Suppressor macrophage treated with lipopolysaccharide for 4 hours (primary cell): ENCODE measurements at places on chromosomes 11 and 22.

- DNase-seq = peak; percentile 81
Observed at GRCh38 chr11:35304386-35304775, 115.0 kb downstream of the SLC1A2 start.

DNA sequence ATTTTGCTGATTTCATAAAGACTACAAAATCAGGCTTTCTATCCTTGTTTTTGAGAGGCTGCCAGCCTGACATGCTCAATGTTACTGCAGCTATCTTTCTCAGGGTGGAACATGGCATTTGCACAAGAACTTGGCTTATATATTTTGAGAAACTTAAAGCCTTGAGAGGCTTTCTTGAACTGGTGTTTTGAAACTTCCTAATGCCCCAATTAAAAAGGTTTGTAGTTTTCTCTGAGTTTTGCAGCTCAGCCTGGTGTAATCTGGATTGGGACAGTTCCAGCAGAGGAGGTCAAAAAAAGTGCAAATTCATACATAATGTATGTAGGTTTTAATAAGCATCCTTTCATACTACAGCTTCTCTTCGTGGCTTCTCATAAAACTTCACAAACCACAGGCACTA is 223.4 kb downstream of the FAM76B start:
- DNase-seq = no peak

DNA sequence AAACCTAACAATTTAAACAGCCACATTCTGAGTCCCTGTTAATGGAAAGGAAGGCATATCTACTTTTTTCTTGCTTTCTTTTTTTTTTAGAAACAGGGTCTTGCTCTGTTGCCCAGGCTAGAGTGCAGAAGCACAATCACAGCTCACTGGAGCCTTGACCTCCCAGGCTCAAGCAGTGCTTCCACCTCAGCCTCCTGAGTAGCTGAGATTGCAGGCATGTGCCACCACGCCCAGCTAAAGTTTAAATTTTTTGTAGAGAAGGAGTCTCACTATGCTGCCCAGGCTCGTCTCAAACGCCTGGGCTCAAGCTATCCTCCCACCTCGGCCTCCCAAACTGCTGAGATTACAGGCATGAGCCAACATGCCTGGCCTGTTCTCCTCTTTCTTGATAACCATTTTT is 25.4 kb downstream of the ARFGAP3 start:
- DNase-seq = no peak

DNA sequence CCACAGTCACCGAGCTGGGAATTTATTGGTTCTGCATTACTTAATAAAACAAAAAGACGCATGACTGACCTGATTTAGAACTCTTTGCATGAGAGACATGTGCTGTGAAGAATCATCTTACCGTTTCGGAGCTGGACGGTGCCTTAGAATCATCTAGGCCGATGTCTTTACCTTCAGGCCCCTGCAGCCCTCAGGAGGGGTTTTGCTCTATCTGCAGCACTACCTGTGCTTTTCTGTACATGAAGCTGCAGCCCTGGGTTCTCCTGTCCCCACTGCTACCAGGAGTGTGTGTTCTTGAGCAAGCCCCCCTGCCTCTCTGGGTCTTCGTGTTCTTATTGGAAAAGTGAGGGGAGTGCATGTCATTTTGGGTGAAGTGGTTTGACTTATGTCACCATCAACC is 94.0 kb upstream of the OR4B1 start:
- DNase-seq = no peak

DNA sequence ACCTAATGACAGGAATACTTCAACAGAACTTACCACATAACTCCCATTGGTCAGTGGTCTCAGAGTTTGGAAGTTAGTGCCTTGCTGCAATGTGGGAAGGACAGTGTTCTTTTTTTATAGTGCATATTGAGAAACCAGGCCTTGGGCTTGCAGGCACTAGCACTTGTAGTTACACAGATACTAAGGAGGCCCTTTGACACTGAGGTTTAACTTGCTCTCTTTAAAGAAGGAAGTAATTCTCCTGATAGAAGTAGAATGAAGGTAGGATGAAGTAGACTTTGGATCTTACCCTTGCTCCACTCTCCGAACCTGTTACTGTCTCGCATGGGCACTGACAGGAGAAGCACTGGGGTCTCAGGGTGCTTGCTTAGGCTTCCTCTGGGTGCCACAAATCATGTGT is 31.0 kb upstream of the ST14 start:
- no peak for DNase-seq

GRCh38 chr11:35214792-35215193 is 75.8 kb downstream of the CD44 start:
- DNase-seq = peak; percentile 88

DNA sequence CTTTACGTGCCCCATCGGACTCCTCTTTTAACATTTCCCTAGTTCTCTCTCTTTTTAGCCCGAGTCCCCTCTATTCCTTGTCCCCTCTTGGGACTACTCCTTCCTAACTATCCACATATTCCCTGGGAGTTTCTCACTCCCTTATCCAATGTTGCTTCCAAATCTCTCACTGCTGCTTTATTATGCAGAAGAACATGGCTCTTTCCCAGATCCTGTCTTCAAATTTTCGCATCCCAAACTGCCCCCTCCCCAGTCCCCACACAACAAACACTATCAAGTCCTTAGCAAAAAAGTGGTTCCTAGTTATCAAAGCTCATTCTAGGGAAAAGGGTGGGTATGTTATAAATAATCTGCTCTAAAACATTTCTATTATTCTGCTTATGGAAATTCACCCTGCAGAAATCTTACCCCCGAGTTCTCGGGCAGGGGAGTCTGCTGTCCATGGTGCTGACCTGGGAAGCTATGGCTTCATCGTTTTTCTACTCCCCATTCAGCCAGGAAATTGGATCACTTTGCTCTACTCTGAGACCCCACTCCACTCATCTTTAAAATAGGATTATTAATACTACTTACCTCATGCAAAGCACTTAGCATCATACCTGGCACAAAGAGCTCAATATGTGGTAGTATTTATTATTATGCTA is 393.5 kb downstream of the BUD13 start:
- DNase-seq = peak; percentile 12

- peak; percentile 25 for DNase-seq
Observed at GRCh38 chr11:65434667-65435410, 12.2 kb downstream of the NEAT1 start.

- no peak for DNase-seq
Observed at GRCh38 chr22:22946131-22946530, 58.5 kb downstream of the IGLL5 start.

- no peak for DNase-seq
Observed at GRCh38 chr22:35071784-35072183, 5.8 kb downstream of the ISX start.

DNA sequence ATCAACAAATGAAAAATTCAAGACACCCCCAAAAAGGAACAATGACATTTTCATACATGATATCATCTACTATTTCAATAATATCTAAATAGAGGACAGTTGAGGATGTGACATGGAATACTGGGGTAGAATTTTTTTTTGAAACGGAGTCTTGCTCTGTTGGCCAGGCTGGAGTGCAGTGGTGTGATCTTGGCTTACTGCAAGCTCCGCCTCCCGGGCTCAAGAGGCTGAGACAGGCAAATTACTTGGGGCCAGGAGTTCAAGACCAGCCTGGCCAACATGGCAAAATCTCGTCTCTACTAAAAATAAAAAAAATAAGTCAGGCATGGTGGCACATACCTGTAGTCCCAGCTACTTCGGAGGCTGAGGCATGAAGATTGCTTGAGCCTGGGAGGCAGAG is 41.4 kb downstream of the LRRC74B start:
- no peak for DNase-seq

DNA sequence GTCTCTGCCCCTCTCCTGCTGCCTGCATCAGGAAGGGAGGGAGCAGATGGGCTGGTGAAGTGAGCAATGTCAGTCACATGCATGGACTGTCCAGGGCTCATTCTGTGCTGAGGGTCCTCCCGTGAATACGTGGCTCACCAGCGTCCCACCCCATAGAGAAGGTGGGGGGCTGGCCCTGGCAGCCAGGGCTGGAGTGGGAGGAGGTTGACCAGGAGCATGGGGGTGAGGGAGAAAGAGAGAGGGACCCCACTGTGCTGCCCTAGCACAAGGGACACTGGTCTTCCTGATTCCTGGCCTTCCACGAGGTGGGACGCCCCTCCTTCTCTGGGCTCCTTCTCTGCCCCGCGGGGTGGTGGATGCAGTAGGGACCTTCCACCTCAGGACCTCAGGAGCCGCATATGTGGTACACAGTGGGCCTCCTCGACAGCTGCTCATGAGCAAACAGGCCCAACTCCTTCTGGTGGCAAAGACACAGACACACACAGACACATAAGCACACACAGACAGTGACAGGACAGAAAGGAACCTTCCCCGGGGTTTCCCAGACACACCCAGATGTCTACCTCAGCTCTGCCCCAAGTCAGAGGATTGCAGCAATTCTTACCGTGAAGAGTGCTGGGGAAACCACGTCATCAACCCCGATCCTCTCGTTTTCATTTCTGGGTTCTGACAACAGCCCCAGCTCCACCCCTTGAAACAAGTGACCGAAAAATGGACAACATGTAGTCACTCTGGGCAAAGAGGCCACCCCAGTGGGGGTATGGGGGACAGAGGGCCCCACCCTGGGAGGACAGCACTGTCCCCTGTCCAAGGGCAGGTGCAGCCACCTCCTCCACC is 3.6 kb upstream of the APOBEC3A start:
- peak; percentile 99 for DNase-seq

GRCh38 chr11:44988981-44989635 is 38.4 kb upstream of the TP53I11 start:
- no peak for DNase-seq

DNA sequence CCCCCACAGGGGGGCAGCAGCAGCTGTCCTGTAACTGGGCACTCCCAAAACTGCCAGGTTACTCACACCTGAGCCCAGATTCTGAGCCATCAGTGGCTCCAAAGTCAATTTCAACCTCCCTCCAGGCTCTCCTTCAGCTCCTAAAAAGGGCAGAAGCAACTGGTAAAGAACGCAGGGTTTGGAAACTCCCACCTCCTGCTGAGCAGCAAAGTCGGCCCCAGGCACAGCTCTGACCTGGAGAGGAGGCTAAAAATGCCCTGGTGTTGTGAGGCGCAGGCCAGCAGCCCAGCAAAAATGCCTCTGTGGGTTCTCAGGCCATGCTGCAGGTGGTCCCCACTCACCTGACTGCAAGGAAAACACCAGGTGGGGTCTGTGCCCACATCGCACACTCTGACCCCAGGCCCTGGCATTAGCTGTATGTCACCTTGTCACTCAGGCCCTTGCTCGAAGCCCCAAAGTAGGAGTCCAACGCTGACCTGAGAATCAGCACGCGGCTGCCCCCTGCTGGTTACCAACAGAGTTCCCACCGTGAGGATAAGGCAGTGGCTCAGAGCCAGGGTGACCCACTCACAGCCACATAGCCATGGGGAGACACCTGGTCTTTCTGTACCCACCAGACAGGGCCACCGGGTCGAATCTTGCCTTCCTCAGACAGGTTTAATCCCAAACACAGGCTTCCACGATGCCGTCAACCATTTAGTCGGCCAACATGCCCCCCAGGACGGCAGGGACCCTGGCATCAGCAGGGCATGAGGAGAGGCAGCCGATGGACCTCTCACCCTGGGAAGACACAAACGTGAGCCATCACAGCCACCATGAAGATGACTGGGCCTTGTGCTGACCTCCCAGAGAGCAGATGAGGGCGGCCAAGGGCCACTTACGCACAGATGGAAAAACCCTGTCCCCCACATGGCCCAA is 11.1 kb downstream of the POLR3H start:
- peak; percentile 79 for DNase-seq
